Stimulated activated CD8-positive, alpha-beta memory T cell treated with anti-CD3 and anti-CD28 coated beads, Interleukin-15, amount 100 ng/mL, for 24 hours (primary cell): ENCODE measurements at places on chromosomes 3 and 15.

DNA sequence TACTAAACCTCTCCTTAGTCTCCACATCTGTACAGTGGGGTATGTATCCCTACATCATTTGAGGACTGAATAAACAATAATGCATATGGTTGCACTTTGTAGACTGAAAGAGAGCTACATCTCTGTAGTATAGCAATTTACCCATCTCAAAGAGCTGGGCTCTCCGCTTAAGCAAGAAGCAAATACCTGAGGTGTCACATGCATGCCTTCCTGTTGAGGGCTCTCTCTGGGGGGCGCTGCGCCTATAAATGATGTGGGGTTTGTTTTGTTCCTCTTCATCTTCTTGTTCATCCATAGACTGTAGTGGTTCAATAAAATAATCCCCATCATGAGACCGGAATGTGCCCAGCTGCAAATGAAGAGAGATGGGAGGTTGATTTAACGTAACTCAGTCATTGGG lies 6.8 kb downstream of the ADAMTS9 start:
- DNase-seq: no peak

GRCh38 chr3:141078200-141078599 lies 27.1 kb downstream of the SPSB4 start:
- no peak for DNase-seq

DNA sequence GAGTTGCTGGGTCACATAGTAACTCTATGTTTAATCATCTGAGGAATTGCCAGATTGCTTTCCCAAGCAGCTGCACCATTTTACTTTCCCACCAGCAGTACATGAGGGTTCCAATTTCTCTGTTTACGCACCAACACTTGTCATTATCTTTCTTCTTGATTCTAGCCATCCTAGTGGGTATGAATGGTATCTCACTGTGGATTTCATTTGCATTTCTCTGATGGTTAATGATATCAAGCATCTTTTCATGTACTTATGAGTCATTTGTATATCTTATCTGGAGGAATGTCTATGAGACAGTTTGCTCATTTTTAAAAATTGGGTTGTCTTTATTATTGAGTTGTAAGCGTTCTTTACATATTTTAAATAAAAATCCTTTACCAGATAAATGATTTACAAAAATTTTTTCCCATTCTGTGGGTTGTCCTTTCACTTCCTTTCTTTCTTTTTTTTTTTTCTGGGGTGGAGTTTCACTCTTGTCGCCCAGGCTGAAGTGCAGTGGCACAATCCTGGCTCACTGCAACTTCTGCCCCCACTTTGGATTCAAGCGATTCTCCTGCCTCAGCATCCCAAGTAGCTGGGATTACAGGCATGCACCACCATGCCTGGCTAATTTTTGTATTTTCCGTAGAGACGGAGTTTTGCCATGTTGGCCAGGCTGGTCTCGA lies 8.9 kb upstream of the SGO1 start:
- DNase-seq: no peak

- no peak for DNase-seq
Measured at GRCh38 chr3:107367353-107367752, 9.9 kb upstream of the CCDC54 start.

GRCh38 chr3:135896613-135897012 lies 68.9 kb upstream of the PPP2R3A start:
- DNase-seq: no peak

DNA sequence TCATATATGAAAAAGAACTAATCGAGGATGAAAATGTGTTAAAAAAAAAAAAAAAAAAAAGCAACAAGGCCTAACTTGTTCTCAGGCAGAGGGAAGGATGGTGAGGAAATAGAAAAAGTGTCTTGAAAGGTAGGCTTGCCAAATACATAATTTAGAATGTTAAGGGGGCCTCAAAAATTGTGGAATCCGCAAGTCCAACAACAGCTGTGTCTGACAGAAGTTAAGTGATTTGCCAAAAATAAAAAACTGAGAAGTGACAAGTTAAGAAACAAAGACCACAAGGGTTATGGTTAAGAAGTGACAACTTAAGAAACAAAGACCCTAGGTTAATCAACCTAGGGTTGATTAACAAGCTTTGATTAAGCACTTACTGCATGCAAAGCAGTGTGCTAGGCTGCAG lies 110.6 kb downstream of the P2RY1 start:
- DNase-seq: no peak

DNA sequence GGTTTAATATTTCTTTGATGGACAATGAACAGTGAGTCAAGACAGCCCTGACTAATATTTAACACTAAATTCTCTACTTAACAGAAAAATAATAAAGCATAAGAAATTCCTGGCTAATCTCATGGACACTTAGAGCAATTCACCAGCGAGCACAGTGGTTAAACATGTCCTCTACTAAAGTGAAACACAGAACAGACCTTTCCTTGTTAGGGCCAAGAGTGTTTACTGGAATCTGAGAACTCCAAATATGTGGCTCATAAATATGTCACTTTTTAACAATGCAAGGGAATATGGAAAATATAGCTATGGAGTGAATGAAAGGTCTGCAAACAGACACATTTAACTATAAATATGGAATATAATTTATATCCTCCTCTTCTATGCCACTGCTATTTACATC lies 18.6 kb upstream of the IGSF10 start:
- DNase-seq: no peak

DNA sequence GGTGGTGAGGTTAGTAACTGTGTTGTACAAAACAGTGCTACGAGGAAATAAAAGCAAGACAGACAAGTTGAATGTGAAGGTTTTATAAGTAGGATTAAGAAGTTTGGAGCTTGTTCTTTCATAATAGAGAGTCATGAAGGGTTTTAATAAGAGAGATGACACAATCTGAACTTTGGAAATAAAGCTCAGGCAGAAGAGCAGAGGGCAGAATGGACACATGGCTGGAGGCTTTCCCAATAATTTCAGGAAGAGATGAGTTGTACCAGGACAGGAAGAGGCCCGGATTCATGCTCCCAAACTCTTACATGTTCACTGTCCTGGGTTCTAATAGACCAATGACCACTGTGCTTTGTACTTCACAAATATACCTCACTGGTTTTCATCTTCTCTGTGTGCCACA lies 194.8 kb downstream of the SLC9A9 start:
- DNase-seq: no peak
